Fibroblast of skin of left quadriceps (primary cell): ENCODE measurements at places on chromosomes 5 and 9.
A peak's percentile ranks its signal among the peaks of the same experiment; 100 is the strongest.

- DNase-seq: no peak
These were observed 297.6 kb downstream of the BRINP1 start for GRCh38 chr9:119071636-119072035.

GRCh38 chr5:141876628-141877355 lies 1.4 kb downstream of the PCDH1 start:
- no peak for DNase-seq

DNA sequence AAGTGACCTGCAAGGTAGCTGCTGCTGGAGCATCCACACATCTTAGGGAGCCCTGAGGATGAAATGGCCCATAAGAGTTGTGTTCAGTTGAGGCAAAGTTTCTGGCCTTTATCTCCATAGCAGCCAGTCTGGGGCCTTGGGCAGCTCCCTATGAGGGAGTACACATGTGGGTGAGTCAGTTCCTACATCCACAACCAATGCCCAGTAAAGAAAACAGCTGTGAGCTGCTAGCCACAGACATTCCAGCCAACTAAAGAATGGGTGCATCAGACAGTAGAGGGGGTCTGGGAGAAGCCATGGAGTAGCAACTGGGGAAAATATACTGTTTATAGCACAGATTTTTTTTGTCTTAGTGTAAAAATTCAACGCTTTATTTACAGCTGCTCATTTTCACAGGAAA lies 720.7 kb downstream of the TLE1 start:
- peak; percentile 34 for DNase-seq

DNA sequence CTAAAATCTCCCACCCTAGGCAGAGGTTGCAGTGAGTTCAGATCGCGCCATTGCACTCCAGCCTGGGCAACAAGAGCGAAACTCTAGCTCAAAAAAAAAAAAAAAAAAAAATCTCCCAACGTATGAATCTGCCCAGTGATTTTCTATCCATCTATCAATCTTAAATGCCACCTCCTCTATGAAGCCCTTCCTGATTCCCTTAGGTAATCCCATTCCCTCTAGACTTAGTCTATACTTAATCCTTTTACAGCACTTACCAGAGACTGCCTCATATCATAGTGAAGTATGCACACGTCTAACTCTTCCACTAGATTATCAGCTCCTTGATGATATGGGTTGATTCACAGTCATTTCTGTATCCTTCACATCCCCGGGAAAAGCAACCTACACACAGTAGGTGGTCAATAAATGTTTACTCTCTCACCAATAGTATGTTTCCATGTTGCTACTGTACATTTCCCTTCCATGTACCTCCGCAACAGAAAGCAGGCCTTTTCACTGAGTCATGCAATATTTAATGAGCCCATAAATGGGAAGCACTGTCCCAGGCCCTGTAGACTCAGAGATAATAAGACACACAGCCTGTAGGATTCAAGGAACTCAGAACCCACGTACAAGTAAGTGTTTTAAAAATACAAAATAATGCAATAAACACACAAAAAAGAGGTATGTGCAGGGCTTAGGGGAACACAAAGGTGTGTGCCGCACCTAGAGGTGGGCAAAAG lies 1.2 kb downstream of the DROSHA start:
- DNase-seq: no peak

- no peak for DNase-seq
These were observed 44.2 kb downstream of the SH3PXD2B start for GRCh38 chr5:172410160-172410559.

GRCh38 chr9:1383899-1384455 lies 333.8 kb downstream of the DMRT2 start:
- DNase-seq: no peak

DNA sequence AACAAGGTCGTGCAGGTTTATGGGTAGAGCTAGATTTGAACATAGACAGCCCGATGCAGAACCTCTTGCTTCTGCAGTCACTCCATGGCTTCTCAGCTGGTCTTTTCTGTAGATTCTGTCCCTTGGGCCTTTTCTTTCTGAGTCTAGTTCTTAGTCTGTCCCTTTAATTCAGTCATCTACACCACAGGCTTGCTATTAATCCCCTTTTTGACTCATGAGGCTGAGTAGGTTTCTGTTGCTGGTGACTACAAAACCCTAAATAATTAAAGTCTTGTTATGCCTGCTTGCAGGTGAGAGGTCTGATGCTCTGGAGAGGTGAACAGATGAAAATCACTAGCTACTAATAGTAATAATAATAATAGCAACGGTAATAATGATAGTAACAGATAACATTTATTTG lies 19.3 kb upstream of the STRBP start:
- no peak for DNase-seq

DNA sequence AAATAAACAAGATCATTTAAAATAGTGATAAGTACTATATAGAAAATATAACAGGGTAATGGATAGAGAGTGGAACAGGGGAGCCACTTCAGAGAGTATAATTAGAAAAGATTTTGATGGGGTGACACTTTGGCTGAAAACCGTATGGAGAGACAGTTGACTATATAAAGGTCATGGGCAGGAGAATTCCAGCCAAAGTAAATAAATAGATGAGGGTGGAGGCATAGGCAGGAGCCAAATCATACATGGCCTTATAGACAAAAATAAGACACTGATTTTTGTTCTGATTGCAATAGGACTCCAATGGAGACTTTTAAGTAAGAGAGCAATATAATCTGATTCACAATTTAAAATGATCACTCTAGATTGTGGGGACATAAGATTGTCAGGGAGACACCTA lies 37.5 kb upstream of the NUDT12 start:
- DNase-seq: no peak

- no peak for DNase-seq
These were observed 50.2 kb upstream of the TLX3 start for GRCh38 chr5:171258737-171259415.

DNA sequence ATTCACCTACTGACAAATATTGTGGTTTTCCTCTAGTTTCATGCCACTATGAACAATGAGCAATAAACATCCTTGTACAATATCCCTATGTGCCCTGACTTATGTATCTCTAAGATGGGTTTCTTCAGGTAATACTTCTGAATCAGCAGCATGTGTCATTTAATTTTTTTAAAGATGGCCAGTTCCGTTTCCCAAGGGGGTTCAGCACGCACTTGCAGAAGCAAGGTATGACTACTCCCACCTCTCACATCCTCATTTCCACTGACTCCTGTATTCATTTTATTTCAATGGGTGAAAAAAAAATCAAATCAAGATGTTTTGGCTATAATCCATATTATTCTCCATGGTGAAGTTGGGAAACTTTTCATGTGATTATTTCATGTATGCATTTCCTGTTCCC lies 14.7 kb upstream of the ADAMTS19 start:
- no peak for DNase-seq

- DNase-seq: no peak
These were observed 406.6 kb upstream of the TLE4 start for GRCh38 chr9:79165020-79165780.

DNA sequence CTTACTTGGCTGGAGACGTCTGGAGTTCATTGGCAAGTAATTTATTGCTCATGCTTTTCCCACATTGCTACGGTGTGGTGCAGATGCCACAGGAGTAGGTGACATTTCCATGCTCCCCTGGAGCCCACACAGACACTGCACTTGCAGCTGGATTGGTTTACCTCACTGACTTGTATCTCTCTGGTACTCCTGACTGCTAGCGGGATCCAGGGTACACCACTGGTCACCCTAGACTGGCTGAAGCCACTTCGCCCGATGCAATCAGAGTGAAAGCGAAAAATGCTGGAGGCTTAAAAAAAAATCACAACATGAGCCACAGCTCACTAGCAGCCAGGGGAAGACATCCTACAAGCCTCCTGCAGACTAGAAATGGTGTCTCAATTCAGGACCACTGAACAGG lies 32.6 kb upstream of the SLIT3 start:
- DNase-seq: no peak

- DNase-seq: no peak
These were observed 467 bp downstream of the CNOT6 start for GRCh38 chr5:180494510-180495181.

- DNase-seq: peak; percentile 14
These were observed 92.9 kb upstream of the GRHPR start for GRCh38 chr9:37329576-37329975.

DNA sequence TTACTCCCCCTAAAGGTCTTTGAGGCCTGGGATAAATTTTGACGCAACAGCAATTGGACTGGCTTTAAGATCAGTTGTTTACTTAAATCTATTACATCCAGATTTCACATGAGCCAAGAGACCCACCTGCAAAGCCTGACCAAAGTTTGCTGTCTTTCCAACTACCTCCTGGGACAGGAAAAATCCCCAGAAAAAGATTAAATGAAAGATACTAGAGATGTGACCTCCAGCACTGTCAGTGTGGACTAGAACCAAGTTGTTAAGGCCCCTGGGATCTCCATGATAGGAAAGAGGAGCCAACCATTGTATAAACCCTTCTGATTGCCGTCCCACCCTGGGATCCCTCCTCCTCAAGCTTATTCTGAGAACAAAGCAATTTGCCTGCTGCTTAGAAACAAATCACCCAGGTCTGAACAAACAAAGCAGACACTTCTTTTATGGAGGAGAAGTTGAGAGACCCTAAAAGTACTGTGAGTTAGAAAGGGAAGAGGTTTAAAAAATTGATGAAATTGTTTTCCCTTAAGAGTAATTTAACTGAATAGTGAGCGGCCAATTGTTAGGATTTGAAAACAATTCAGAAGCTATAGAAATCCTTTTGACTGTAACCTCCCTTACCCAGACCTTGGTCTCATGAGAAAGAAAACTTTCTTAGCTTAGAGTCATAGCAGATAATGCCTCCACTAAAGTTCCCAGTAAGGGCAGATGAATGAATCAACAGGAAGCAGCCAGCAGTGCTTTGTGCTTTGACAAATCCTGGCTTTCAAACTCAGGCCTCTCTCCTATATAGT lies 255.2 kb downstream of the TMEM167A start:
- DNase-seq: no peak

DNA sequence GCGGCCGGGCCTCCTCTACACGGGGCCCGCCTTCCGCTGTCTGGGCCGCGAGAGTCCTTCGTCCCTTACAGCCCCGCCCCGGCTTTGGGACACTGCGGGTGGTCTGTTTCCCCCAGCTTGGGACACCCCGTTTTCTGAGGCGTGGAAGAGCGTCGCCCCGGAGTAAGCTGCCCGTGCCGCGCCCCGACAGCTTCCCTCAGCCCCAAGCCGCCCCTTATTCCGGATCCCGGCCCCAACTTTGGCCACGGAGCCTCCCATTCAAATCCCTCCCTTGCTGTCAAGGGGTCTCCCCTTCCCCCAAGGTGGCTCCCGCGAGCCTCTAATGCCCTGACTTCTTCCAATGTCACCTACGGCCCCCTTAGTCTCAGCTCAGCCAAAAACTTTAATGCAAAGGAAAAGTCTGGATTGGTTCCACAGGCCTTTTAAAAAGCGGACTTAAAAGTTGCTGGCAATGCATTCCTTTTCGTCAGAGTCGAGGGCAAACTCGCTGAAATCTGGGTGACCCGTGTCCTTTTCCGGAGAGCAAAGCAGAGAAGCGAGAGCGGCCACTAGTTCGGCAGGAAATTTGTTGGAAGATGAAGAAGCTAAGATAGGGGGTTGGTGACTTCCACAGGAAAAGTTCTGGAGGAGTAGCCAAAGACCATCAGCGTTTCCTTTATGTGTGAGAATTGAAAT lies 19.8 kb downstream of the EXOSC2 start:
- no peak for DNase-seq

GRCh38 chr5:53856506-53856905 lies 296.1 kb downstream of the NDUFS4 start:
- no peak for DNase-seq

GRCh38 chr5:59484618-59485017 lies 408.9 kb downstream of the PDE4D start:
- DNase-seq: no peak

- DNase-seq: no peak
These were observed 7.1 kb upstream of the CORO2A start for GRCh38 chr9:98199388-98200033.

- DNase-seq: no peak
These were observed 193.7 kb downstream of the ENC1 start for GRCh38 chr5:74446725-74447241.

DNA sequence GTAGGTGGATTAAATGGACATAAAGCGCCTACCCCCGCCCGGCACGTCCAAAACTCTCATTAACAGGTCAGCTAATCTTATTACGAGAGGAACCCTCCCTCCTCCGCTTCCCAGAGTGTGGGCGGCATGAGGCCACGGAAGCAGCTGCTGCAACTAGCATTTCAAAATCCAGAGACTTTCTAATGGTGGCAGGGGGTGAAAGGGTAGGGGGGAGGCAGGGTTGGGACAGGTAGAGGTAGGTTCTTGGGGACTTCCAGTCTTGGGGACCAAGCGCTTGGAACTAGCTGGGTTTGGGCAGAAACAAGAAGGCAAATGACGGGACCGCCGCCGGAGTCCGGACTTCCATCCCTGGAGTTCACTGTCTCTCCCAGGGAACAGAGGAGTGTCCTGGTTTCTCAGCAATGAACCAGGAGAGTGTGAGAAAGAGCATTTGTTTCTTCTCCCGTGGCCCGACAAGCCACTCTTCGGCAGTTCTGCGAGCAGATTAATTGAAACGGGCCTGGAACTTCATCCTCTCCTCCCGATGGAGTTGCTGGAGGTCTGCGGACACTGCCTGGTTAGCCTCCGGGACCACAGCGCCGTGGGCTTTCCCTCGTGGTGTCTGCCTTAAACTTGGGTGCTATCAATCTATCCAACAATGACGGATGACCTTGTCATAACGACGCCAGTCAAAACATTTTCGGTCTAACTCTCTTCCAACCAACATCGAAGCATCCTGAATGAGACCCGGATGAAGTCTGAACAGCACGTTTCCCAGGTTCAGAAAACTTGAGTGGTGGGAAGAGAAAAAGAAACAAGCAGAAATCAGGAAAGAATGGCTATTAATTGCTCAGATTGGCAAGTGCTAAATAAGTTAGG lies 1.6 kb upstream of the PRDM6 start:
- DNase-seq: no peak

DNA sequence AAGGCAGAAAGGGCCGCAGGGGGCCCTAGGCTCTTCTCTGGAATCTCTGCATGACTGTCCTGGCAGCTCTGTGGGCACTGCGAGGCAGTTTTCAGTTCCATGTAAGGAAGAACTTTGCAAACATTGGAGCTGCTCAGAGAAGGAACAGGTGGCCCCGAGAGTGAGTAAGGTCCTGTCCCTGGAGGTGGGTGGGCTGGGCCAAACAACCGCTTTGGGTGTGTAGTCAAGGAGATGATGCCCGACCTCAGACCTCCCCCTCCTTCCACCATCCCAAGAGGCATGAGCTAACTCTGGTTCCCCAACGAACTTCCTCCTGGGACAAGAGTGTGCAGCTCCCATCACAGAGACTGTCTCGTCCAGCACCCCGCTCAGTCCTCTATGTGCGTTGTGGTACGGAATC lies 20.5 kb downstream of the CSF1R start:
- no peak for DNase-seq

- DNase-seq: no peak
These were observed 6.3 kb downstream of the HNRNPA0 start for GRCh38 chr5:137747848-137748247.

DNA sequence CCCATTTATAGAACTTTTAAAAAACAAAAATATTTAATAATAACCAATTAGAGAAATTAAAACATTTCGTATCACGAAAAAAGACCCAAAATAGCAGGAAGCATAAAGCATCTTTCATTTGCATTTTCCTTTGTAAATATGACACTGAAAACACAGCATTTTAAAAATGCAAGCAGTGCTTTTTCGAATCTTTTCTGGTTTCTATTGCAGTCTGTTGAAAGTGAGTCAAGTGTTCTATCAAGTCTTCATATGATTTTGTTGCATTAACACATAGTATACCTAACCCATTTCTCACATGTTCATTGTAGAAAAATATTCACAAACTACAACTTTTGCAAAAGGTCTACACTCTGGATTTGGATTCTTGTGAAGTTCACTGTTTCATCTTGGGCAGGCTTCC lies 198.8 kb downstream of the SEMA5A start:
- no peak for DNase-seq

- peak; percentile 59 for DNase-seq
These were observed 15.8 kb downstream of the CWC27 start for GRCh38 chr5:64784451-64785025.
